ENCODE measurements at places on chromosomes 2 and 18.

GRCh38 chr2:131033786-131034121, 59.5 kb downstream of the FAM168B start:
- no peak for DNase-seq
- H3K27ac ChIP-seq: no peak overlapping the region
- H3K27me3 ChIP-seq: no peaks in the 10 kb centered on the region

DNA sequence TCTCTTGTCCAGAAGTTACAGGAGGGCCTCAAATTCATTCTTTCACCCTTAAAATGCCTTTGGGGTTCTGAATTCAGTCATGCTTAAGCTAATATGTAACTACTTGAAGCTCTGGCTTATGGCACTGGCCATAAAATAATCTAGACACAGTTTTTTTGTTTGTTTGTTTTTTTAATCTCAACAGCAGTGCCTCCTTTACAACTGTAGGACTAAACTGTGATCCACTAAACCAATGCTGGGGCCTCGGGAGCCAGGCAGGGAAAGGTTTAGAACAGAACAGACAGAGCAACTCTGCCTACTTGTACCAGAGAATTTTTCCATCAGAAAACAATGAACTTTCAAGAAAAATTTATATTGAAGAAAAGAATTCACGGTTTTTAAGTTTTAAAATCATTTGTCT, 1.7 kb downstream of the STAM2 start:
- H3K36me3 ChIP-seq: no peaks in the 10 kb centered on the region
- no peaks in the 10 kb centered on the region for H3K4me1 ChIP-seq

- H3K36me3 ChIP-seq: no peaks in the 10 kb centered on the region
- no peaks in the 10 kb centered on the region for H3K4me1 ChIP-seq
- no peak overlapping the region for H3K4me3 ChIP-seq
- no peaks in the 10 kb centered on the region for H3K27me3 ChIP-seq
- no peak overlapping the region for H3K27ac ChIP-seq
- no peak for DNase-seq
Measured at GRCh38 chr2:121836611-121837010, 81.2 kb downstream of the TSN start.

- no peaks in the 10 kb centered on the region for H3K27me3 ChIP-seq
- no peaks in the 10 kb centered on the region for H3K4me1 ChIP-seq
Measured at GRCh38 chr2:196453613-196454047, 185.9 kb upstream of the CCDC150 start.

DNA sequence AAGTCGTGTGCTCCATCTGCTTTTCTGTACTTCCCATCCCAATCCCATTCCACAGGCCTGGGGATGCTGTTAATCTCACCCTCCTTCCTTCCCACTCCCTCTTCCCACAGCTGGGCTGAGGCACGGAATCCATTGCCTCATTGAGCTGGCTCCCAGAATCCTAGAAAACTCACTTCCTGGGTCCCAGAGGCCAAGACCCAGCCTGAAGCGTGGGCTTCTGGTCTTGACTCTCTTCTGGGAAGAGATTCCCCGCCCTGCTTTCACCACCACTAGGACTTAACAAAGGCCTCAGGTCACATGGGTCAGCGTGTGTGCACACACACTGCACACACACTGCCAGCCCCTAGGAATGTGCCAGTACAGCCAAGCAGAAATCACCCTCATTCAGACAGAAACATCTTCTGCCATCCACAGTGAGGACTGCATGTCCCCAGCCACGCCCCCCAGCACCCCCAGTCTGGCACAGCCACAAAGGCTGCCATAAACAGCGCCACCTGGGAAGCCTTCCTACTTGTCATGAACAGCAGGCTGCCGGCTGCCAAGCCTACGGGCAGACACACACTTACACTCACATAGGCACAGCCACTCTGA, 165.8 kb downstream of the TNS1 start:
- peak overlapping the region; percentile 71 for H3K27ac ChIP-seq
- H3K36me3 ChIP-seq: peaks cover 79% of the 10 kb centered on the region
- H3K4me3 ChIP-seq: no peak overlapping the region
- H3K27me3 ChIP-seq: no peaks in the 10 kb centered on the region
- DNase-seq: peak; percentile 88

GRCh38 chr2:181231886-181232621, 225.1 kb upstream of the ITGA4 start:
- H3K4me1 ChIP-seq: no peaks in the 10 kb centered on the region
- H3K36me3 ChIP-seq: no peaks in the 10 kb centered on the region
- no peaks in the 10 kb centered on the region for H3K27me3 ChIP-seq
- no peak overlapping the region for H3K4me3 ChIP-seq

DNA sequence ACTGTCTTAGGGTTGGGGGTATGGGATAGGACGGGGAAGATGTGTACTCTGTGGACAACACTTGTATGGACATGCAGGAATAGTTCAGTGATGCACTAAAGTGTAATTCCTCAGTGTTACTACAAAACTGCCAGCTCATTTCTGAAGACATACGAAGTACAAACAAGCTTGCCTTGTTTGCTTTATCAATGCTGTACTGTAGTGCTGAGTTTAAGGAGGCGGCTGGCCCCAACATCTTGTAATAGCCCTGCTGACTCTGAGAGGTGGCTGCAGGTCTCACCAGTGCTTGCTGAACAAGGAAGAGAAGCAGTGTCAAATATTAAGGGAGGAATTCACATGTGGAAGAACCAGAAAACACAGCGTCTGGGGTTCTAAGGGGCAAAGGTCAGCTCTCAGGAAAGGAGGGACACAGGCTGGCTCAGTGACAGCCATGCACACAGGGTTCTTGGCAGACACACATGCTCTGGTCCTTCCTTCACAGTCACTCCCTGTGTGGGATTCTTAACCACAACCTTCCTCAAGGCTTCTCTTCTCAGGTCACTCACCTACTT, 39.8 kb upstream of the EVA1A start:
- no peaks in the 10 kb centered on the region for H3K4me1 ChIP-seq
- H3K36me3 ChIP-seq: no peaks in the 10 kb centered on the region
- H3K27me3 ChIP-seq: peaks cover 9% of the 10 kb centered on the region
- no peak overlapping the region for H3K27ac ChIP-seq

DNA sequence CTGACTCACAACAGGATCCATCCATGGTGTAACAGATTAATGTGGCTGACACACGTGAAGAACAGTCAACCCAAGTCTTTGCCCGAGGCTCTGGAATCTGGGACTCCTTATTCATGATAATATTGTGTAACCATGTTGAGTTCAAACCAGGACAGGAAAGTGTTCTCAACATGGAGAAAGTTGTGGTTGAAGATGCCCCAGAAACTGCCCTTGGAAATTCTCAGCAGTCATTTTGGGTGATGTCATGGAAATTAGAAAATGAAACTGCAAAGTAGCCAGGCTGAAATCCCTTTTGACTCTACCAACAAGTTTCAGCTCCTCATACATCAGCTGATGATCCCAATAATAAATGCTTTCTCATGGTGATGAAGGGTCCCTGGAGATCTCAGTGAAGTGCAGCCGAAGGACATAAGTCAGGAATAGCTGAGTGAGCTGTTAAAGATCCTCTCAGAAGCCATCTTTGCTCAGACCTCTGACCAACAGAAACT, 307.7 kb downstream of the TNS1 start:
- DNase-seq: peak; percentile 44
- H3K4me1 ChIP-seq: peaks cover 36% of the 10 kb centered on the region
- no peak overlapping the region for H3K4me3 ChIP-seq
- H3K27ac ChIP-seq: peak overlapping the region; percentile 66

DNA sequence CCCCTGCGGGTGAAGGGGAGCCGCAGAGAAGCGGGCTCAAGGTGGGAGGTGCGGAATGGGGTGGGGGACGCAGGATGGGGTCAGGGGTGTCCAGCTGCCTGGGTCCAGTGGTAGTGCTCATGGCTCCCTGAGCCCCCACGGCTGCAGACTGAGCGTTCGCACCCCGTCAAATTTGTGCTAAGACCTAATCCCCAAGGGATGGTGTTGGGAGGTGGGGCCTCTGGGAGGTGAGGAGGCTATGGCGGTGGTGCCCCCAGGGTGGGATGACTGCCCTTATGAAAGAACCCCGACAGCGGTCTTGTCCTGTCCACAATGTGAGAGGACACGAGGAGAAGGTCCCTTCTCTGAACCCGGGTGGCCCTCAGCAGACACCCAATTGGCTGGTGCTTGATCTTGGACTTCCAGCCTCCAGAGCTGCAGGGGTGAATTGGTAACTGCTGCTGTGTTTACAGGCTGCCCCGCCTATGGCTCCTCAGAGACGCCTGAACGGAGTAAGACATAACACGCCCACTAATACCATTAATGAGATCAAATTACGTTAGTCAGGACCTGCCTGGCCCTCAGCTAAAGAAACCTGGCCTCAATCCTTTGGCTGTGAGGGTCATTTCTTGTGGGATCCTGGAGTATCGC, 42.6 kb downstream of the PXDN start:
- no peak overlapping the region for H3K27ac ChIP-seq
- no peaks in the 10 kb centered on the region for H3K27me3 ChIP-seq
- no peaks in the 10 kb centered on the region for H3K36me3 ChIP-seq
- no peak for DNase-seq

DNA sequence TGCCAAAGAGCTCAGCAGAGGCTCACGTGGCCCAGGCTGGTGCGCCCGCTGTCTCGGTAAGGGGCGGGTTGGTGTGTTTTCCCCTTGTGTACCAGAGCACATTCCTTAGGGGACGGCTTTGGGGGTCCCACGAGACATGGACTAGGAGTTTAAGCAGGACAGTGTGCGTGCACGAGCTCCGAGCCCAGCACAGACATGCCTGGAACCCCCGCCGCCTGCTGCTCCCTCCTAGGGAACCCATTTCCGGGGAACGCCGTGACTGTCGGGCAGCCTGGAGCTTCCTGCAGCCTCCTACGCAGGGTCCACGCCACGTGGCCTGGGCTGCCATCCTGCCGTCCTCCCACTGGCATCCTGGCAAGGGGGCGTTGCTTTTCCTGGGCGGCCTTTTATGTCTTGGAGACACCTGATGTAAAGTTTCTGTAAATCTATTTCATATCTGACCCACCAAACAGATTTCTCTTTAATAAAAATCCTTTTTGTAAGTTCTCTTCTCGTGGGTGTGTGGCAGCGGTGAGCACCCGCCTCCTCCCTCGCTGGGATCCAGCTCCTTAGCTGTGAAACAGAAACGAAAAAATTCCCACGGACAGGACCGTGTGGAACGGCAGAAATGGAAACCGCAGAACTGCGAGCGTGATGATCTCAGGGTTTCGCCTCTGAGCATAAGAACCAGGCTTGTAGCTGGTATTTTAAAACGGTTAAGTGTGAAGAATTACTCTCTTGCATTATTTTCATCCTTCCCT, 43.5 kb upstream of the KCNG2 start:
- H3K4me1 ChIP-seq: no peaks in the 10 kb centered on the region
- H3K36me3 ChIP-seq: peaks cover 33% of the 10 kb centered on the region
- H3K4me3 ChIP-seq: no peak overlapping the region
- H3K27ac ChIP-seq: no peak overlapping the region
- no peak for DNase-seq
- H3K27me3 ChIP-seq: no peaks in the 10 kb centered on the region

All from tibial artery (tissue), 4 donors.